NCI-H2029 treated with DMSO at 0.1 percent for 48 hours (cell line): ENCODE measurements at places on chromosomes 16 and 17.

DNA sequence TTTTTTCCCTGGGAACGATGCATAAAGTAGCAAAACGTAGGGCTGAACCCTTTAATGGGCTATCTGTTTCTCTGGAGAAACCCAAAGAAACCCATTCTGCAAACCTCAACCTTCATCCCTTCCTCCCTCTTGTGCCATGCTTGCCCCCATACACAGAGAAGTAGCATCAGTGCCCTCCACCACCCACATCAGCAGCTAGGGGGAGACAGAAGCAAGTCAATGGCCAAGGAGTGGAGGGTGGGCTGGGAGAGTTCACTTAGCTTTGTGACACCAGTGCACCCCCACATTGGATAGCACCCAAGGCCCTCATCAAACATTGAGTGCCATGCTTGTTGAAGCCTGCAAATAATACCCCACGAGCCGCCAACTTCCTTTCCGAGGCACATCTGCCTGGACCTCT lies 282.4 kb downstream of the ABCC12 start:
- DNase-seq, result no peak

GRCh38 chr16:64964126-64964540 lies 157.7 kb downstream of the CDH11 start:
- no peak for DNase-seq

DNA sequence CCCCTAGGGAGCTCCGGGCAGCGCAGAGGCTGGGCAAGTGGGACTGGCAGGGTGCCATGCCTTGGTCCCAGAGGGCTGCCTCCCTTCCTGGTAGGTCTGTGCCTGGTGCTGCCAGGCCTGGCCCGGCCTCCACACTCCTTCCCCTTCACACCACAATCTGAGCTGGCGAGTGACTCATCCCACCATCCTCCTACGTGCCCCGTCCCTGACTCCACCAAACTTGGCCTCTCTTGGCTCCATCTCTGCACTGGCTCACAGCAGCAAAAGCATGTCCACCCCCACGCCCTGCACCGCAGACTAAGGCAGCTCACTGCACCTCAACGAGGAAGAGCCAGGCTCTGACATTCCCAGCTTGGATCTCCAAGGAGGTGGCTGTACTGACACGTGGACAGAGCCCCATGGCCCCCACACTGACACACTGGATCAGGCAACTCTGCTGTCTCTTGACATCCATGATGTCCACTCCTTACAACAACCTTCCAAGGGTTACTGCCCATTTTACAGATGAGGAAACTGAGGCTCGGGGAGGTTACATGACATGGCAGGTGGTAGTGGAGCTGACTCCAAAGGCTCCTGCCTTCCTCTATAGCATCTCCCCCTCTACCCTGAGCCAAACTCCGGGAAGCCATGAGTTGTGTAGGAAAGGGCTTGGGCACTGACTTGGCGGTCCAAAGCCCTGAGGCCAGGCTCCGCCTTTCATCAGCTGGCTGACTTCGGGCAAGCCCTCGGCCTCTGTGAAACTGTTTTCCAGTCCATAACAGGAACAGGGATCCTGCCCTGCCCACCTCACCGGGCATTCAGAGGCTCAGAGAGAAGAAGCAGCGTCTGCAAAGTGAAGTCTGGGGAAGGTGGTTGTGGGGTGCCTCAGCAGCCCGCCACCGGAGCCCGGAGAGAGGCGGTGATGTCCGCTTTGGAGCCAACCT lies 20.1 kb upstream of the KRT19 start:
- DNase-seq, result no peak

DNA sequence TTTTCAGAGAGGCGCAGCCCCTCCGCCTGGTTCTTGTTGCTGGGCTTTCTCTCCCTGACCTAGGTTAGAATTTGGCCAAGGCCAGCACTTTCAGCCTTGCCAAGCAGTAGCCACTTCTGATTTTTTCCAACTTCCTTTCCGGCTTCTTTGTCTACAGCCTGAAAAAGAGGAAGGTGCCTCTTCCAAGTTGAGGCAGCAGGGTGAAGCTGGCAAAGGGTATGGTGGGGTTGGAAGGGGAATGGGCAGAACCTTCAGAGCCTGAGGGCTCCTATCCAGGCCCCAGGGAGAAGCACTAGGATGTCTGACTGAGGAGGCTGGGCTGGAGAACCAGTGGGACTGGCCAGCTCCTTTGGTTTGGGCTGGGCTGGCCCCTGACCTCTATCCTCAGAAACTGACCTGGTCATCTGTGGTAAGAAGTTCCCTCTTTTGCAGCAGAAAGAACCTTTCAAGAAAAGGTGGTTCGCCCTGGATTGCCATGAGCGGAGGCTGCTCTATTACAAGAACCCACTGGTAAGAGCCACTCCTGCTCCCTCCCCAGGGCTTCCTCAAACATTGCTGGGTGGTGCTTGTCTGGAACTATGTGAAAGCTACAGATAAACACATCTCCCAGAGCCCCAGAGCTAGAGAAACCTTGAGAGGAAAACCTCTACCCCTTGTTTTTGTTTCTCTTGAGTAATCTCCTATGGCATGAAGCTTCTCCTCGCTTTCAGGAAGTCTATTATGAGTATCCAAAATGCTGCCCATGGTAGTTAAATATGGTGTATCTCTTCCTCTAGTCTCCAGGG lies 16.6 kb upstream of the RNF135 start:
- DNase-seq, result no peak

DNA sequence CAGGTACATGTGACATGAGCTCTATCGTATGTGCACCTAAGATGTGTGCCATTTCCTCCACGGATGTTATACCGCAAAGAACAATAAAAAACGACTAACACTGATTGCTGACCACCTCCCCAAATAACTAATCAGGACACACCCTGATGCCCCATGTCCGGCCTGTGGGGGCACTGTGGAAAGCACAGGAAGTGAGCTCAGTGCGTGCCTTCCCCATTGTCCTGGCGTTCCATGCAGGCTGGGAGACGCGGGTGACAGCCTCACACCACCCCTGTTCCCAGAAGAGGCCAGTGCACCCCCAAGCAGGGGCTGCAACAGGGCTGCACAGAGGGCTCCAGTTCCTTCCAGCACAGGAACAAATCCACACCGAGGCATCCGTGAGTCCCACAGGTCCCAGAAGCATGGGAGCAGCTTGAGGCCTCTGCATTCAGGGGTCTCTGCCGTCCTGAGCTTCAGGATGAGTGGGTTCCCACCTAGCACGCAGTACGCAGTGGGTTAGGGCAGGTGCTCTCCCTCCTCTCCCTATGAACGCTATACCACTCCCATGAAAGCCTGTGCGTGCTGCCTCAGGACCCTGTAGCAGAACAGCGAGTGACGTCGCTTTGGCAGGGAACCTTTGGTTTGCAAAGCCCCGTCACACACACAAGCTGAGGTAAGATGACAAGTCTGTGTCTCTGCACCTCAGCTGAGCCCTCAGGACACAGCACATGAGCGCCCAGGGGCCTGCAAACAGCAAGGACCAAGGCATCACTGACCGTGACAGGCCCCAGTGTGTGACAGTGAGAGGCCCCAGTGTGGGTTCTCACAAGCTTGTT lies 117.7 kb downstream of the ZNF778 start:
- DNase-seq, result no peak

GRCh38 chr17:34423978-34424813 lies 61.2 kb upstream of the CCL1 start:
- no peak for DNase-seq

DNA sequence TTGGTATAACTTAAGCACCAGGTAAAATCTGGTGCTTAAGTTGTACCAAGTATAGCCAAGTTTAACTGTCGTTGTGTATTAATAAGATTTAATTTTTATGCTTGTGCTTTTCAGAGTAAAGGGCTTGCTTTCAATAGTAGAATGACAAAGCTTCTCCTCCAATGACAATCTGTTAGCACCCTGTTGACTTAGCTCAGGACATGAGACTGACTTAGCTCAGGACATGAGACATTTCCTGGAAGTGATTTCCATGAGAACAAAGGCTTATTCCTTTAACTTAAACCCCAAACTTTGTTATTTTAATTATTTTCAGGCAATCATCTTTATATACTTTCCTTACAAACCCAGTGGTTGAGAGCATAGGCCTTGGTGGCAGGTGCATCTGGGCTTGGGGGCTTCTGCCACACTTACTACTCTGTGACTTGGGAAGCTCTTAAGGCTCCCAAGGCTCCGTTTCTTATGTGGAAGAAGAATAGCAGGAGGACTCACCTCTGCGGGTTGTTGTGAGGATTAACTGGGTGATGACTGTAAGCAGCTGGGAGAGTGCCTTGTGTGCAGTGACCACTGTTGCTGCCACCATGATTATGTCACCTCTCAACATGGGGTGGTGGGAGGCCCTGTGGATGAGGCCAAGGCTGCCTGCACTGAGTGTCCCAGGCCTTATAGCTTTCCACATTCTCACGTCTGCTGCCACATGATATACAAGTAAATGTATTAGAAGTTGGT lies 59.4 kb upstream of the CMIP start:
- DNase-seq, result no peak

DNA sequence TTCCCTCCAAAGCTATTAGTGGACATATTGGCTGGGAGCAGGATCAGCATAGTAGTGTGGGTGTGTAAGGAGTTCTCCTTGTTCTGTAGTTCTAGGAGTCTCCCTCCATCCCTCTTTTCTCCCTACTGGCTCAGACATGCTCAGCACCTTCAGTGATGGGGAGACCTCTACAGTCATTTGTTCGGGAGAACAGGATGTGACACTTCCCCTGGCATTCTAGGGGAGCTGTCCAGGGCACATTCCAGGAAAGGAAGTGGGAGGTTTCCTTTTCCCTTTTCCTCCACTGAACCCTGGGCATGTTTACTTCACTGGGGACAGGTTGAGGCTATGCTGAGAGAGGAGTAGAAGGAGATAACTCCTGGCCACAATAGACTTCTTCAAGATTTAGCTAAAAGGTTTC lies 86.5 kb downstream of the MYH13 start:
- DNase-seq, result no peak

DNA sequence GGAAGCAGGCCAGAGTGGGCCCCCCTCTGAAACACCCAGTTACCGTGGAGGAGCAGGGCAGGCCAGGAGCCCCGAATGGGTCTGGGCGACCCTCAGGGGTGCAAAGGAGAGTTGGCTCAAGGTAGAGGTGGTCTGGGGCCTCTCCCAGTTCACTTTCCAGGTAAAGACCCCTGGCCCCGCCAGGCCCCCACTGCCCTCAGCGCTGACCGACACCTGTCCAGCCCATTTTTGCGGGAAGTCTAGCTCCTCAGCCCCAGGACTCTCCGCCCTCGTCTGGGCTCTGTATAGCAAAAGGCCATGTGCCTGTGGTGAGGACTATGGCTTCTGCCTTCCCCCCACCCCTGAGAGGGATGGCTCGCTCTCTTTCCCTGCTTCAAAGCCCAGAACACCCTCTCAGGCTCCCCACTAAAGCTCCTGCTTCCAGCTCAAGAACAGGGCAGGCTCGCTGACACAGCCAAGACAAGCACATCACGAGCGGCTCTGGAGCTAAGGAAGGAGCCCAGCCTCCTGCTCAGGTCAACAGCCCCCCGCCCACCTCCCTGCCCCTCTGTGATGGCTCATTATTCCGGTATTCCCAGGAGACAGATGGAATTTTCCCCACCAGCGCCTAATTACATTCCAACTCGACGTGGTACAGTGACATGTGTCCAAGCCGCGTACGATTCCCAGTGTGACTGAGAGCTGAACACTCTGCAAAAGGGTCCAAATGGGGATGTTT lies 59.4 kb downstream of the RTN4RL1 start:
- DNase-seq, result no peak

GRCh38 chr16:88437367-88437964 lies 15.6 kb upstream of the ZFPM1 start:
- no peak for DNase-seq

DNA sequence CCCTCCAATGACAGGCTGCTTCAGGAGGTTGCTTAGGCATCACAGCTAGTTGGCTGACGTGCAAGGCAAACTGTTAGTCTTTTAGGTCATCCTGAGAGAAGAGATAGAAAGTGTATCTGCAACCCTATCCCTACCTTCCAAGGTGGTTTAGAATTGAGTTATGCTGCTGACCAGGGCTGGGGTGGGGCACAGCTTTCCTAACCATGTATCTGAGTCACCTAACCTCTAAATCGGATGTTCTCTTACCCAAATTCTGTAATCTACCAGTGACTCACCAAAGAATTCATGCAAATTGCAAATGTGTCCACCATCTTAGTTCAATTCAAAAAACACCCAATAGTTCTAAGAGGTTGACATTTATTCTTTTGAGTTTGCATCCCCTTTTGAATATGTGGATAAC lies 107.2 kb upstream of the DYNLRB2 start:
- no peak for DNase-seq

GRCh38 chr17:72915625-72916081 lies 176.8 kb downstream of the SLC39A11 start:
- no peak for DNase-seq

DNA sequence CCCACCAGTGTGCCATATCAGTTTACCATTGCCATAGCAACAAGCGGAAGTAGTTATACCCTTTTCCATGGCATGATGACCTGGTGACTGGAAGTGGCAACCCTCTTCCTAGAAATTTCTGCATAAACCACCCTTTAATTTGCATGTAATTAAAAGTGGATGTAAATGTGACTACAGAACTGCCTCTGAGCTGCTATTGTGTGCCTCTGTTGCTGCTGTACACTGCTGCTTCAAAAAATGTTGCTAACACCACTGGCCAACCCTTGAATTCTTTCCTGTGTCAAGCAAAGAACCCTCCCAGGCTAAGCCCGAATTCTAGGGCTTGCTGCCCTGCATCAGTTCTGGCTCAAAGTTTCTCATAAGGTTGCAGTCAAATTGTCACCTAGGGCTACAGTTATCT lies 12.9 kb upstream of the MED13 start:
- no peak for DNase-seq

DNA sequence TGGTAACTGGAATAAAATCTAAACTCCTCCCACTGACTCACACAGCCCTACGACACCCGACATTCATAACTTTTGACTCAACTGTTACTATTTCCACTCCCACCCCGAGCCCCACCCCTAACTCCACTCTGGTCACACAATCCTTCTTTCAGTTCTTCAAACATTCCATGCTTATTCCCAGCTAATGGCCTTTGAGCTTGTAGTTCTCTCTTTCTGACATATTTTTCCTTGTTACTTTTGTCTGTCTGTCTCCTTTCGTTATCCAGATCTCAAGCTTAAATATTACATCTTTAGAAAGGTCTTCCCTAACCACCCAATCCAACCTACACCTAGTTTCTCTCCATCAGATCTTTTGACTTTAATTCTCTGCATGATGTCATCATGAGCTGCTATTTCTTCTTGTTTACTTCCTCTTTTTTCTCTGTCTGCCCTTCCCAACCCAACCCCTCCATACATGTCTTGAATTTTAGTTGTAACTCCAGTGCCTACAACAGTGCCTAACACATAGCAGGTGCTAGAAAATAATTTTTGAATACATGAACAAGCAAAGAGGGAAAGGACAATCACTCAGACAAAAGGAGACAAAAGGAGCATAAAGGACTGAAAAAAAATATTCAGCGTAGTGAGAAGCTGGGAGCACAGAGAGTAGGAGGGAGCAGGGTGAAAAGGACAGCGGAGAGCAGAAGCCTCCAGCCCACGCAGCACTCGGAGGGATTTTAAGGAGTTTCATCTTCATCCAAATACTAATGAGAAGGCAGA lies 65.2 kb upstream of the SMIM36 start:
- no peak for DNase-seq

DNA sequence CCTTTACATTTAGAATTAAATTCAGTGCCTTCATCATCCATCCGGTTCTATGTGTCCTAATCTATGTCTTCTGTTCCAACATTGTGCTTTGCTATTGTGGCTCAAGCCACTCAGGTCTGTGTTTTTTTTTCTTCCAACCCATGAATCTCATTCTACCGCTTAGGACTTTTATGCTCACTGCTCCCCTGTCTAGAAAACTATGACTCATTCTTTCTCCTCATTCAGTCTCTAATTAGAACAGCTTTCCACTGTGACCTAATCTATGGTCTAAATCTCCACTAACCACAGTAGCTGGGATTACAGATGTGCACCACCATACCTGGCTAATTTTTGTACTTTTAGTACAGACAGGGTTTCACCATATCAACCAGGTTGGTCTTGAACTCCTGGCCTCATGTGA lies 418.7 kb downstream of the KCNJ2 start:
- no peak for DNase-seq

GRCh38 chr17:76280650-76281049 lies 15.5 kb downstream of the UBALD2 start:
- DNase-seq, result no peak
